ENCODE measurements at places on chromosomes 6 and 20.

- peak; percentile 7 for DNase-seq
Observed at GRCh38 chr6:28383235-28384142, 16.1 kb downstream of the ZSCAN12 start.

- peak; percentile 54 for DNase-seq
Observed at GRCh38 chr20:41003143-41003935, 25.3 kb upstream of the TOP1 start.

GRCh38 chr6:70886661-70887060, 70.2 kb downstream of the B3GAT2 start:
- no peak for DNase-seq

- DNase-seq: no peak
Observed at GRCh38 chr6:41470331-41471063, 75.7 kb upstream of the FOXP4 start.

DNA sequence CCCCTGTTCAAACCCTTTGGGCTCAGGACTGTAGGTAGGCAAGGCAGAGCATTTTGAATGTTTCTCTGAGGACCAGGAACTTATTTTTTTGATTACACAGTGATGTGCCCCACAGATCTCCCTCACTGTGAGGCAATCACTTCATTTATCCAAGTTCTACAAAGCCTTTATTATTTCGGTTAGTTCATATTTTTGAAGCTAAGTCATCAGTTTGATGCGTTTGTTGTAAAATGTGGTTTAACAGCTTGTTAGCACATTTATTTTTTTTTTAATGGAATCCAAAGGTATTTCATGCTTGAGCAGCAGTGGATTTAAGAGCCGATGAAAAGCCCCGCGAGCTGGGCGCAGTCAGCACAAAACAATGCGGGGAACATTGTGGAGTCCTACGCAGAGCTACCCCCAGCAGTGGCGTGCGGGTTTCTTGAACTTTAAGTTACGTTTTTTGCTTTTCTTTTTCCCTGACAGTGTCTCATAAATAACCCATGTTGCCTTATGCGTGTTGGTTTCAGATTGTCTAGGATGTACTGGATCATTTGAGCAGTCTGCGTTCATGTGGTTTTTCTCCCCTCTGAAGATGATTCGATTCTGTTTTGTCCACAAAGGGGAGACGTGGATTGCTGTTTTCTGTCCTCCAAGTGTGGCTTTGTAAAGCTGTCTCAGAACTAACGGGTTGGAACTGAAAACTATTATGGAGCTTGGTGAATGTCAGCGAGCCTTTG, 233.6 kb upstream of the BMP2 start:
- DNase-seq: no peak

GRCh38 chr6:11155589-11155988, 44.1 kb upstream of the ERVFRD-1 start:
- no peak for DNase-seq

DNA sequence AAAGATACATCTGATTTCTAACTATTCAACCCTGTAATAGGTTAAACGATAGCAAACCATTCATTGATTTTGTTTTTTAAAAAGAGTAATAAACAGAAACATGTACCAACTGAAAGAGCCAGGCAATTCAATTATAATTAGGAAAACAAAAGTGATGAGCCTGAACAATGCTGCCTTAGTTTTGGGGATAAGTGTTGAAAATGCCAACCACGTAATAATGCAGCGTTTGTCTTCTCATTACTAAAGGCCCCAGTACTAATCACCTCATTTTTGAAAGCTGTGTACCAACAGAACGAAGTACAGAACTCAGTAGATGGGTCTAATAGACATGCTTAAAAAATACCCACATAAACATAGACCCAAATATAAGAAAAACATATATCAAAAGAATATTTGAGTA, 663.6 kb upstream of the CHD6 start:
- DNase-seq: no peak

DNA sequence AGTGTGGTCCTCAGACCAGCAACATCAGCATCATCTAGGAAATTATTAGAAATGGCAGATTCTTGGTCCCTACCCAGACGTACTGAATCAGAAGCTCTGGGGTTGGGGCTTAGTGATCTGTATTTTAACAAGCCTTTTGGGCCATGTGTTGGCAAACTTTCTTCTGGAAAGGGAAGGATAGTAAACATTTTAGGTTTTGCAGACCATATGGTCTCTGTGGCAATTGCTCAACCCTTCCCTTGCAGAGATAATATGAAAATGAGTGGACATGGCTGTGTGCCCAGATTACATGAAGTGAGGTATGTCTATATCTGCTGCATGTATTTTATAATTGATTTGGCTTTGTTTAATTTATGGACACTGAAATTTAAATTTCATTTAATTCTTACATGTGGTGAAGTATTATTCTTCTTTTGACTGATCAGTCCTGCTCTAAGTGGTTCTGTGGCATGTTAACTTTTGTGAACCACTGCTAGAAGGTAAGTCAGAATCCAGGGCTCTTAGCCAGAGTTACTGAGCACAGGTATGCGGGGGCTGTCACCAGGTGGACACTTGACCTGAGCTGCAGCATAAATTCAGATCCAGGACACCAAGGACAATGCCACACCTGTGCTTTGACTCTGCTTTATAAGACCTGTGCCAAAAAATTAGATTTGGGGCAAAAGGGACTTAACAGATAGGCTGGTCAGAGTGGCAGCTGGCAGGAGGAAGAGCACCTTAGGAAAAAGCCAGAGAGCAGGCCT, 43.2 kb downstream of the LY86 start:
- DNase-seq: no peak

DNA sequence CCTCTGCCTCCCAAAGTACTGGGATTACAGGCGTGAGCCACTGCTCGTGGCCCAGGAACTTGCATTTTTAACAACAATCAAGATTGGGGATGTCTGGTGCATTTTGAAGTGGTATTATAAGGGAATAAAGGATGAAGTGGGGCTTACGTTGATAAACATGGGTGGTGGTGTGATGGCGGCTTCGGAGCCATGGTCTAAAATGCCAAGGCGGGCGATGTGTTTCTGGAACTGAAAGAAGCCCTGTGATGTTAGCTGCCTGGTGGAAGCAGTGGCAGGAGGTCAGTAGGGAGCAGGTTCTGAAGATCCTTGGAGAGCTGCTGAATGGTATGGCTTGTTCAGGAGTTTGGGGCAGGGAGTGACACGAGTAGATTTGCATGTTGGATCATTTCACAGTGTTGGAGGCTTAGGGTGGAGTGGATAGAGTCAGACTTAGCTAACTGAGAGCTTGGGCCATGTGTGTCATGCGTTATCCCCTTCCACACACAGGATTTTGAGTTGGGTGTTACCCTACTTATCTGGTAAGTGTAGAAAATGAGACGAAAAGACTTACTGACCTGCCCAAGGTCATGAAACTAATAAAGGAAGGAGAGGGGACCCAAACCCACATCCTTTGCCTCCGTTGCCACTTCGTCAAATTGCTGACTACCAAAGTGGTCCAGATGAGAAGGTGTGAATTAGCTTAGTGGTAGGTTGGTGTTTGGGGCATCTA, 1.5 kb downstream of the NELFCD start:
- no peak for DNase-seq

GRCh38 chr6:129732034-129732433, 22.1 kb upstream of the ARHGAP18 start:
- no peak for DNase-seq

- DNase-seq: no peak
Observed at GRCh38 chr6:134658596-134658995, 291.3 kb downstream of the ALDH8A1 start.

DNA sequence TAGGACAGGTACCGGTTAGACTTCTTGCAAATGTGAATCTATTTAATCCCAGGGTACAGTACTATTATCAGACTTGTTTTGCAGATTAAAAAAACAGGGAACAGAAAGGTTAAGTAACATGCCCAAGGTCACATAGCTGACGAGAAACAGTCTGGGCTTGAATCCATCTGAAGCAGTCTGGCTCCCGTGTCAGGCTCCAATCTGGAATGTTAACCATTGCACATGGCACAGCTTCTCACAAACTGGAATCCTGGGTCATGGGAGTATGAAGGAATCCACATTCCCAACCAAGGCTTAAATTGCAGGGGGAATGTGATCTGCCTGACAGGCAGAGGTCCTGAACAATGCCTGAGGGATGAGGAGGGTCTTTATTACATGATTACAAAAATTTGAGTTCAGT, 187.5 kb upstream of the SPTLC3 start:
- no peak for DNase-seq

DNA sequence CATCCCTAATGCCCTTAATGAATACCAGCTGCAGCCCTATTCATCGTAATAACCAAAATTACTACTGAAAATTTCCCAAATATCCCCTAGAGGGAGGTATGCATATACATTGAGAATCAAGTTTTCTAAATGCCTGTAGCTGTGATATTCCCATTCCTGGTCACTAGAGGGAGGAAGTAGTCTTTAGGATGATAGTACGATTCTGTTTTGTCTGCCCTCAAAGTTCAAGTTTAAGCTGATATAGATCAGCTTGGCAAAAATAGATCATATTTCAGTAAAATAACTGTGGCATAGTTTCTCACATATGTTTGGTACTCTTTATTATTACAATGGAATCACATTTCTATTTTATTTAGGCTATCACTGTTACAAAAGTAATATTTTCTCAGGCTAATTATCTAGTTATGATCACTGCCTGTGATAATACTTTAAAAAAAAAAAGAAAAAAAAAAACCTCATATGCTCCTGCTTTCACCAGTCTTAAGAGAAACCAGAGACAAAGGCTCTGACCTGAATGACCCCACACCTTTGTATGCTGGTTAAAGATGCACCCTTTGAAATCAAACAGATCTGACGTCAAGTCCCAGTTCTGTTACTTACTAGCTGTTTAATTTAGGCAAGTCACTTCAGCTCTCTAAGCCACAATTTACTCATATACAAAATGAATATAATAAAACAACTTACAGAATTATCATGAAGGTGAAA, 11.0 kb downstream of the TSPYL1 start:
- DNase-seq: no peak

DNA sequence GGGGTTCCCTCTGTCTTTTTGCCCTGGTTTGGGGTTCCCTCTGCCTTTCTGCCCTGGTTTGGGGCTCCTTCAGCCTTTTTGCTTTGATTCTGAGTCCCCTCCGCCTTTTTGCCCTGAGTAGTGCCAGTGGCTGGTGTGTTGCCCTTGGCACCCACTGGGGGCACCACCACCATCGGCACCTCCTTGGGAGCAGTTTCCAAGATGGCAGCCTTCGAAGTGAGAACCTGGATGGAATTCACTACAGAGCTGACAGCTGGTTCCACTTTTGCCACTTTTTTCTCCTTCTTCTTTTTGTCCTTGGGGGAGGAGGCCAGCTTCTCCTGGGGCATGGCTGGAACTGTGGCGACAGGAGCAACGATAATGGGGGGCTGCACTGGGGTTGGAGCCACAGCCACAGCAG, 22.2 kb downstream of the RRBP1 start:
- no peak for DNase-seq

- no peak for DNase-seq
Observed at GRCh38 chr6:34390531-34391472, 1.7 kb downstream of the NUDT3 start.
